ENCODE measurements at places on chromosomes 2 and 18.

- no peak for DNase-seq
Measured at GRCh38 chr2:31558401-31559295, 22.1 kb downstream of the SRD5A2 start.

GRCh38 chr2:144151405-144151804, 368.5 kb downstream of the ZEB2 start:
- no peak for DNase-seq

DNA sequence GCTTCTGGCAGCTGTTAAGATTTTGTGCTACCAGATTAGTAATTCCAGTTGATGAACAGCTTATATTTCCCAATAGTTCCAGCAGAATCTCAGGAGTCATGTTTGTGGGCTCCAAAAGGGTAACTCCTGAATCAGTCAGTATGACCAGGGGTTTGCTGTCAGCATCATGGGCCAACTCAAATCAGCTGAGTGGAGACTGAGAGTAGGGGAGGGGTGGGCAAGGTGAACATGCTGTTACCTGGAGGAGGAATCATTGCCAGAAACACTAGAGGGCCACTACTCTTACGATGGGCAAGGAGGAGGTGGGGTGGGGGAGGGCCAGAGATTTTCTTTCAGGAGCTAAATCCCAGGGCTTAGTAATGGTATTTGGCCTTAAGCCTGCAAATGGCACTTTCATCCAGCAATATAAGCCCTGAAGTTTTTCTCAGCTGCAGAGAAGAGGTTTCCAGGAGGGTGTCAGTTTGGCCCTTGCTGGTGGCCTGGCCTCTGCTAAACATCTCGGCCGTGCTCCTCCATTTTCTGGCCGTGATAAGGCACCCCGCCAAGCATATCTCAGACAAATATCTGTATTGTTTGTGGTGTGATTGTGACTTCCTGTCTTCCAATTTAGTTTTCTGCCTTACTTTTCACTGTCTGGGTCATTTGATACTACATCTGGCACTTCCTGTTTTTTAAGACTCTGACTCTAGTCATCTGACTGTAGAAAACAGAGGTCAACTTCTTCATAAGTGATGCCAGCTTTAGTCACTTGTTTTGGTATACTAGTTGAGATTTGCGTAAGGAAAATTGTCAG, 120.5 kb upstream of the CXCR4 start:
- peak; percentile 69 for DNase-seq

GRCh38 chr18:22915337-22915736, 17.8 kb upstream of the RBBP8 start:
- no peak for DNase-seq

- peak; percentile 53 for DNase-seq
Measured at GRCh38 chr2:98912957-98913915, 22.8 kb downstream of the CRACDL start.

DNA sequence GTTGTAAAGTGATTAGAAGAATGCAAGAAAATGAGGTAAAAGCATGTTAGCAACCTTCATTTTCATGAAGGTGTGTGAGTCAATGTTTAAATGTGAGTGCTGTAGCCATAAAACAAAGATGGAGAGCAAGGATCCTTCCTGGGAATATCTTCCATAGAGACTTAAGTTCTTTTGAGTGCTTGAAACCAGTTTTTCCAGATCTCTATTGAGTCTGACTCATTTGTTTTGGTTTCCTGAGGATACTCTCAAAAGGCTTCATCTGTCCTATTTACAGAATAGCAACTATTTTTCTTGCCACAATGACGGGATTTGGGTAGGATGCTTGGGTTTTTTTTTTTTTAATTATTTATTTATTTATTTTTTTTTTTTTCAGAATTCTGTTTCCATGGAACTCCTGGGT, 45.9 kb upstream of the ASB1 start:
- DNase-seq: no peak

DNA sequence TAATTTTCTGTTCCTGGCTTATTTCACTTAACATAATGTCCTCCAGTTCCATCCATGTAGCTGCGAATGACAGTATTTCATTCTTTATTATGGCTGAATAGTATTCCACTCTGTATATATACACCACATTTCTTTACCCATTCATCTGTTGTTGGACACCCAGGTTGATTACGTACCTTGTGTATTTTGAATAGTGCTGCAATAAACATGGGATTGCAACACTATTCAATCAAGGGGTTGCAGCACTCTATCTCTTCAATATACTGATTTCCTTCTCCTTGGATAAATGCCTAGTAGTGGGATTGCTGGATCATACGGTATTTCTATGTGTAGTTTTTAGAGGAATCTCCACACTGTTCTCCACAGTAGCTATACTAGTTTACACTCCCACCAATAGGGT, 61.3 kb downstream of the THADA start:
- DNase-seq: no peak

DNA sequence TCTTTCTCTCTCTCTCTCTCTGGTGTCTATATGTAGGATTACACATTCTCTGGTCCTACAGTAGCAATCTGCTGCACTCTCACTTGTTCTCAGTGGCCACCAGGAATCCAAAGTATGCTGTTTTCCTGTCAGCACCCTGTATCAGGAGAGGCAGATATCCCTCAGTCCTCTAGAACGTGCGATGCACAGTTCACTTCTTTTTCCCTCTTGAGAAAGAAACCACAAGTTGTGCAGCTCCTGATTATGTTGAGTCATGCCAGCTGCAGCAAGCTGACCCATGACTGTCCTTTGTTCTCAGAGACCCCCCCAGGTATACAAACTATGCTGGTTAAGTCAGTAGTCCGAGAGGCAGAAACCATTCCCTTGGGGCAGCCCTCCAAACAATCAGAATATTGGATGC, 54.6 kb downstream of the LANCL1 start:
- DNase-seq: no peak

DNA sequence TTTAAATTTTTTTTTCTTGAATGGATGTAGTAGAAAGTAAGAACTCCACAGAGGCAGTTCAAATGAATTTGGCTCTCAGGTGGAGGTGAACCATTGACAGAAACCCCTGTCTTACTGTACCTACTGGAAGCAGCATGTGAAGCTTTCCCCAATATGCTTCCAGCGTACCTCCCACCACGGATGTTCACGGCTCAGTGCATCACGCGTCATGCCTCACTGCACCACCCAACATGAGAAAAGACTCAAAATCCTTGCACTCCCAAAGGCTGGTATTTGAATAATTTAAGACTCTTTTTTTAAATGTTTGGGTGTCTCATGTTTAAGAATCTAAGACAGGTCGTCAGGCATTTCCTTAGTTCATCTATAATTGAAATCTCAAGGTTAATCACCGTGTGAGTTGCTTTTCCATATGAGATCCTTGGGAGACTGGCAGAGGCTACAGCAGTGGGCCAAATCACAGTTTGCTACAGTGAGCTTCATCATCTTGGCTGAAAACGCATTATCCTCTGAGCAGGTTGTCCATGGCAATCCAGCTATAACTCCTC, 846.4 kb downstream of the DCDC2C start:
- DNase-seq: no peak

- no peak for DNase-seq
Measured at GRCh38 chr2:181253438-181253837, 203.7 kb upstream of the ITGA4 start.

- no peak for DNase-seq
Measured at GRCh38 chr2:206225435-206226232, 48.8 kb upstream of the ZDBF2 start.

DNA sequence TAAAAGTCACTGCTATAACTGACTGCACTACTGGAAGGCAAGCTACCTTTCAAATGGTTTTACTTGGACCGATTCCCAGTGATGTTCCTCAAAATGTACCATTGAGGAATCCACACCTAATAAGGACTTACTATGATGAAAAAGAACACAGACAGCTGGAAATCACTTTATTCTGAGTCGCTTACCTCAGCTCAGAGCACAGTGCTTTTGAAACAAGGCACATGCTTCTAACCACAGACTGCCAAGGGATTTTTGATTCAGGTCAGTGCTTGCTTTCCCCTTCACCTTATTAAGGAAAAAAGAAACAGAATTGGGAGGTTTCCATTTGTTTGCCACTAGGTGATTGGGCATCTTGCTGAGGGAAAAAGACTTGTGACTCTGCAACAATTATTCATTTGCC, 707.5 kb upstream of the FSHR start:
- no peak for DNase-seq

GRCh38 chr2:173555833-173556232, 201.2 kb downstream of the CDCA7 start:
- no peak for DNase-seq

GRCh38 chr18:3458952-3459853, 9.2 kb downstream of the TGIF1 start:
- DNase-seq: no peak

- no peak for DNase-seq
Measured at GRCh38 chr2:239290618-239291474, 110.0 kb downstream of the HDAC4 start.

DNA sequence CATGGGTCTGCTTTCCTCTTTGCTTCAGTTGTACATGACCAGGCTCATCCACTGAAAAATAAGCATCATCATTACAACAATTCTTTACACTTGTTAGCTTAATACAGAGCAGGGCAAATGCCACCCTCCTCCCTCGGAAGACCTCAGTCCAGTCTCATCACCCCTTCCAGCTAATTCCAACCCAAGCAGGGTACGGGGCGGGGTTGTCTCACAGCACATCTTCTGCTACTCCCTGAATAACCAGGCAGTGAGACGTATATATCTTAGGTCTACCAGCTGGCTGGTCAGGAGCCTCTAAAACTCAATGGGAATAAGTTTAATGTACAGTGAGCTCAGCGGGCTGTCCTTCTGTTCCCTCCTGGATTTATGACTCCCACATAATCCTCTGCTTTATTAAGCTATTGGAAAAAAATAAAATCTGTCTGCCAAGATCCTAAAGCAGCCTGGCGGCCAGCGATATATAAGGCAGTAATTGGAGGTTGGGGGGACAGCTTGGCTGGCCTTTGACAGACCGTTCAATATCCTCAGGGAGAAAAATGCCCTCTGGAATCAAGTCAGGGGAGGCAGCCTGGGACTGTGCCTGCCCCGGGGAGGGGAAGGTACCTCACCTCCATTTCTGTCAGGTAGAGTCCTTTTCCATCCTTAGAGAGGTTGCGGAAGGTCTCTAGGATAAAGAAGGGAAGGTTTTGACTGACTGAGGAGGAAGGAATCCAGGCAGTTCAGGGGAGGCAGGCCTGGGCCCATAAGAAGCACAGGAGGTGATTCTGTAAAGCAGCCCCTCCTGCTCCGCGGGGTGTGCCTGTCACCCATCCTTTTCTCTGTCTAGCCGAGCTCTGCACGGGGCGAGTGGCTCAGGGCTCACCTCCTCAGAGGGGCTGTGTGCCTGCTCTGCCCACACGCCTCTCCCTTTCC, 76.3 kb downstream of the CAPN13 start:
- DNase-seq: no peak

GRCh38 chr2:190090148-190090547, 27.6 kb upstream of the MSTN start:
- DNase-seq: no peak

DNA sequence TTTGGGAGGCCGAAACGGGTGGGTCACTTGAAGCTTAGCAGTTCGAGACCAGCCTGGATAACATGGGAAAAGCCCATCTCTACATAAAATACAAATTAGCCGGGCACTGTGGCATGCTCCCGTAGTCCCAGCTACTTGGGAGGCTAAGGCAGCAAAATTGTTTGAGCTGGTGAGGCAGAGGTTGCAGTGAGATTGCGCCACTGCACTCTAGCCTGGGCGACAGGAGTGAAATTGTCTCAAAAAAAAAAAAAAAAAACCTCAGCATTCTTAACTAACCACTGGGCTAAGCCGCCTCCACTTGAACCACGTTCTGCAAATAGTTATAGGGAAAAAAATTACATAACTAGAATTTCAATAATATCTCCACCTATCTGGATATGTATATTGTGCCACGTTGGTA, 2.3 kb downstream of the FOXI3 start:
- DNase-seq: no peak

DNA sequence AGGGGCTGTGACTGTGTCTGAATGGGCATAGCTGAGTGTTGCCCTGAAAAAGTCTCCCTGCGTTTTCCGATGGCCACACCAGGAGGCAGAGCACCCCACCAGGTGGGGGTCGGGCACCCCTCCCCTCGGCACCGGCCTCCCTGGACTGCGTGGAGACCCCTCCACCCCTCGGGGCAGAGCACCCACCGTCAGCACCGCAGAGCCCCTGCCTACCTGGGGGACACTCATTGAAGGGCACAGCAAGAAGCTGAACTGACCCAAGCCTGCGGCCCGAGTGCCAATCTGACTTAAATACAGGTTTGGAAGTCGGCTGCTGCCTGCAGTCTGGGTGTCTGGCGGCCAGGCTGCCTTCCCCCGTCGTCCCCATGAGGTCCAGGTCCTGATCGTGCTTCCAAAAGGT, 69.9 kb downstream of the KCNG2 start:
- DNase-seq: no peak

DNA sequence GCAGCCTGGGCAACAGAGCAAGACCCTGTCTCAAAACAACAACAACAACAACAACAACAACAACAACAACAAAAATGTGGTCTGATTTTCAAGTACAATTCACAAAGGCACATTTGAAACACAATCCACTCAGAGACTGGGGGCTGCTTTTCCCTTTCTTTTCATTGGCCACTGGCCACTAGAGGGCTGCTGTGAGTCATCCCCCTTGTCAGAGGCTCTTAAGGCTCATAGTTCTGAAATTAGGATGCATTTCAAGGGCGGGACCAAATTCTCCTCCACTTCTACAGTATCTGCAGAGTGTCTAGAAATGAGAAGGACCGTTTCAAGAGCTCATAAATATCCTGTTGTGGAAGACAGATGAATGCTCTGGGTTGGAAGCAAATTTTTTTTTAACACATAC, 285.4 kb downstream of the NRXN1 start:
- no peak for DNase-seq

GRCh38 chr18:32042337-32042736, 23.7 kb downstream of the RNF125 start:
- DNase-seq: no peak

DNA sequence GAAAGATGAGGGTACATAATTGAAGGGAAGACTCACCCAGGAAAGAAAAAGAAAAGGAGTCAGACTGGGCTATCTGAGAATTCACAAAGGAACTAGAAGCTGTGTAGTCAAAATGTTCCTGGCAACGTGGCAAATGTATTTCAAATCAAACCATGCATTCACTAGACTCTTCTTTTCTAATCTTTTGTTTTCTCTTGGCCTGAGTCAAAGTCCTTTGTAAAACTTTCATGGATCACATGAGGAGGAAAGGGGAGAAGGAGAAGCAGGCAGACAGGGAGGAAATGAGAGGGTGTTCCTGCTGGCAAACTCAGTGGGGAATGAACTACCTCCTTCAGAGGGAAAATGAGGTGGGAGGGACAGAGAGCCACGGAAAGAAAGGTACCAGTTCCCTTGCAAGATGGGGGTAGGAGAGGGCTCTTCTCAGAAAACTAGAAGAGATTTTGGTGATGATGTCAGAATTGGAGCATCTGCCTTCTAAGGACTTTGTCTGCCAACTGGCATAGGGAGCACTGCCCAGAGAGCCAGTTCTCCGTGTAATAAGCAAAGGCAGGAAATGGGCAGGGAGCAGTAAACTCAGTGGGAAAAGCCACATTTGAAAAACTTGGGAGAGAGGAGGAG, 51.4 kb downstream of the SLC8A1 start:
- DNase-seq: no peak

DNA sequence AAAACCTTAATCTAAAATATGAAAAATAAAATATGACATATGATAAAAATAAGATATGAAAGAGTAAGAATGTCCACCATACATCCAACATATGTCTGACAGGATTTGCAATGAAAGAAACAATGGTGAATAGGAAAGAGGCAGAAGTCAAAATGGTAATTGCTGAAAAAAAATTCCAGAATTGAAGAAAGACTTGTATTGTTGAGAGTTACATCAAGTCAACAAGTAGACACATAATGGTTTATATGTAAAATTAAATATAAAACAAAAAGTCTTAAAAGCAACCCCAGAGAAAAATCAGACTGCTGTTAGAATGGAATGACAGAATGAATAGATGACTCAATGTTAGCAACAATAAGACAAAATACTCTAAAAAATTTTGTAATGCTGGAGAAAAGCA, 255.1 kb downstream of the DOK6 start:
- no peak for DNase-seq
